ENCODE measurements at places on chromosomes 12 and 14. TPM values are rescaled to one million over a fixed set of nuclear protein-coding genes. Genes with fewer than 3 reads are reported as not detected.
A peak's percentile ranks its signal among the peaks of the same experiment; 100 is the strongest.

Gene PPHLN1
- total RNA-seq, result 37.6 TPM

GRCh38 chr12:116506697-116507064, 52.5 kb upstream of the MAP1LC3B2 start:
- no peaks in the 10 kb centered on the region for H3K36me3 ChIP-seq
- H3K27me3 ChIP-seq, result no peaks in the 10 kb centered on the region
- H3K4me1 ChIP-seq, result no peaks in the 10 kb centered on the region
- H3K27ac ChIP-seq, result peak overlapping the region; percentile 21
- no peak for DNase-seq
- H3K4me3 ChIP-seq, result no peak overlapping the region

DNA sequence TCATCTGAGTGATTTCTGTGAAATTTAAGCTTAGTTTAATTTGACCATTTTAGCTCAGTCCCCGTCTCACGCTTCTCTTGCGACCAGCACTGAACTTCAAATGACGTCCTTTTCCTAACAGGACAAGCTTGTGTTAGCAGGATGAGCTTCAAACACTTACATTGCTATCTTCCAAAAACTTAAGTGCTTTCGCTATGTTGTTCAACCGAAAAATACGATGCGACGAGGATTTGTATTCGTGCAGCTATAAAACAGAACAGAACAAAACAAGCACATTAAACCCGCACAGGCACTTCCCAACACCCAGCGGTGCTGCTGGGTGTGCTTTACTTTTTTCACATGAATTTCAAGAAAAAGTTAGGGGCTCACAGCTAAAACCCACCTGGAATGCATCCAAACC, 64.2 kb upstream of the DICER1 start:
- no peaks in the 10 kb centered on the region for H3K36me3 ChIP-seq
- no peak for DNase-seq
- peak overlapping the region; percentile 64 for H3K27ac ChIP-seq
- no peaks in the 10 kb centered on the region for H3K27me3 ChIP-seq
- H3K4me3 ChIP-seq, result no peak overlapping the region

Gene TUBA1A
- total RNA-seq, result 241 TPM

Gene PLEKHA5
- total RNA-seq, result 75.6 TPM

DNA sequence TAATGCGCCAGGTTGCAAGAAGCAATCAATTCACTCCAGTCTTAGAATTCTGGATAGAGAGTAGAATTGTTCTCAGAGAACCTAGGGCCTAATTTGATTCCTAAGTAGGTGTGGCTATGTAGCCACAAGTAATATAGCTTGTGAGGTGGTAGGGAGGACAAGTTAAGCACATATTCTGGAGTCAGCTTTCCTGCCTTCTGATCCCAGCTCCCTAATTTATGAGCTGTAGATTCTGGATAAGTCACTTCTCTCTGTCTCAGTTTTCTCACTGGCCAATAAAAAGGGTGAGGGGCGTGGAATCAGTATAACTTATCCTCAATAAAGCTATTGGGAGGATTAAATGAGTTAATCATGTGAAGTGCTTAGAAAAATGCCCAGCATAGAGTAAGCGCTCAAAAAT, 3.0 kb upstream of the SNW1 start:
- no peak overlapping the region for H3K4me3 ChIP-seq
- H3K27ac ChIP-seq, result no peak overlapping the region
- no peak for DNase-seq

GRCh38 chr14:39873791-39874190, 441.6 kb upstream of the FBXO33 start:
- DNase-seq, result no peak
- no peaks in the 10 kb centered on the region for H3K27me3 ChIP-seq
- H3K36me3 ChIP-seq, result no peaks in the 10 kb centered on the region
- no peak overlapping the region for H3K4me3 ChIP-seq
- no peaks in the 10 kb centered on the region for H3K4me1 ChIP-seq
- H3K27ac ChIP-seq, result no peak overlapping the region

Gene LRP1-AS
- not detected for total RNA-seq

Gene CEP170B
- 1.2 TPM for total RNA-seq

DNA sequence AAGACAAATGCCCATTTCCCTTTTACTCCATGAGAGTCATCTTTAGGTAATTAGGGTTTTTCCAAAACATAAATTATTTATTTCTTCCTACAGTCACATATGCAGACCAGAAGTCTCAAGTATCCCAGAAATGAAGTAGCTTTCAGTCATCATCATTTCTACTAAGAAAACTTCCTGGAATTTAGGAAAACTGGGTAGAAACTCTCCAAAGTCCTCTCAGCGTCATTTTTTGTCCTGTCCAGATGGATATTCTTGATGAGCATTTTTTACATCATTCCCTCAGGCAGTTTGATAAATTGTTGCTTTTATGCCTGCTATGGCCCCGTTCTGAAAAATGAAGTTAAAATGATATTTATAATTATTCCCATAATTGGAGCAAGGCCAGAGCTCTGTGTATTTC, 93.9 kb upstream of the DCN start:
- H3K27ac ChIP-seq, result peak overlapping the region; percentile 80
- H3K4me1 ChIP-seq, result peaks cover 9% of the 10 kb centered on the region
- no peak for DNase-seq
- no peaks in the 10 kb centered on the region for H3K36me3 ChIP-seq
- no peak overlapping the region for H3K4me3 ChIP-seq
- no peaks in the 10 kb centered on the region for H3K27me3 ChIP-seq

DNA sequence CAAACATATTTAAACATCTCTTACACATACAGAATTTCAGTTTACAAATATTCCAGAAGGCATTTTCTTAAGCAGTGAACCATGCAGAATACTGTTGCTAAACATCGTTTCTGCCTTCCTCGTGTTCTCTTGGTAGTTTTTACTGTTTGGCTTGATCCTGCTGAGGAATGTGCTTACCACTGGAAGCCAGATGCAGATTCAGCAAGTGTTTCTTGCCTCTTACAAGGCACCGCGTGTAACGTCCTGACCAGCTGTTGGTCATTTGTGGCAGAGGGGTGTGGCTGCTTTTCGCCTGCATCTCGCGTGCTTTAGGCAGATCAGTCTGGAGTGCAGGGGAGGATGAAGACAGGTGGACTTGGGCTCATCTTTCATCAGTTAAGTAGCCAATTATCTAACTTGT, 12.4 kb downstream of the EIF2B1 start:
- H3K4me3 ChIP-seq, result no peak overlapping the region
- DNase-seq, result no peak
- H3K36me3 ChIP-seq, result no peaks in the 10 kb centered on the region
- H3K27me3 ChIP-seq, result no peaks in the 10 kb centered on the region
- H3K4me1 ChIP-seq, result no peaks in the 10 kb centered on the region

- no peak for DNase-seq
- H3K4me3 ChIP-seq, result no peak overlapping the region
- H3K27ac ChIP-seq, result no peak overlapping the region
- H3K4me1 ChIP-seq, result no peaks in the 10 kb centered on the region
- no peaks in the 10 kb centered on the region for H3K36me3 ChIP-seq
These were observed 3.2 kb upstream of the KRT2 start for GRCh38 chr12:52655251-52655650.

Gene CTSG
- total RNA-seq, result not detected

DNA sequence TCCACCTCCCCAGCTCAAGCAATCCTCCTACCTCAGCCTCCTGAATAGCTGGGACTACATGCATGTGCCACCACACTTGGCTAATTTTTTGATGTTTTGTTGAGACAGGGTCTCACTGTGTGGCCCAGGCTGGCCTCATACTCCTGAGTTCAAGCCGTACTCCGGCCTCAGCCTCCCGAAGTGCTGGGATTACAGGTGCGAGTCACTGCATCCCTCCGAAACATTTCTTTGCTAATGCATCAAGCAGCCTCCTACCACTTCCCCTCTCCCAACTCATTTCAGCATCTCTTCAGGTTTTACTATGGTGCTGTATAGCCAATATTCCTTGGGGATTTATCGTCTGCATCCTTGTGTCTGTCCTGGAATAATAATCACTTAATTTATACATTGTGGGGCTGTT, 2.3 kb upstream of the SLC22A17 start:
- no peak overlapping the region for H3K4me3 ChIP-seq
- DNase-seq, result no peak
- H3K4me1 ChIP-seq, result no peaks in the 10 kb centered on the region
- H3K27me3 ChIP-seq, result no peaks in the 10 kb centered on the region
- no peaks in the 10 kb centered on the region for H3K36me3 ChIP-seq

DNA sequence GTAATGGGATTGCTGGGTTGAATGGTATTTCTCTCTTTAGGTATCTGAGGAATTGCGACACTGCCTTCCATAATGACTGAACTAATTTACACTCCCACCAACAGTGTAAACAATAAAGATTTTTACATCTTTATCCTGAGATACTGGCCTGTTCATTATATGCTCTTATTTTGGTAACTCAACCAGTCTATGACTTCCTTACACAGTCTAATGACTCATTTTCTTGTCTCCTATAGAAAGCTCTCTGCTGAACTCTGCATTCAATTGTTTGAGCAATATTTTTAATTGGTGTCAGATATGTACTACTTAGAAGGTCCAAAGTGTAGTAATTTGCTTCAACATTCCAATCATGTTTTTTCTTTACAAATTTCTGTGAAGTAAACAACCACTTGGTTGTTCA, 1351.8 kb downstream of the FSCB start:
- no peak overlapping the region for H3K4me3 ChIP-seq
- H3K36me3 ChIP-seq, result no peaks in the 10 kb centered on the region
- no peaks in the 10 kb centered on the region for H3K4me1 ChIP-seq
- H3K27ac ChIP-seq, result no peak overlapping the region
- no peaks in the 10 kb centered on the region for H3K27me3 ChIP-seq
- no peak for DNase-seq

DNA sequence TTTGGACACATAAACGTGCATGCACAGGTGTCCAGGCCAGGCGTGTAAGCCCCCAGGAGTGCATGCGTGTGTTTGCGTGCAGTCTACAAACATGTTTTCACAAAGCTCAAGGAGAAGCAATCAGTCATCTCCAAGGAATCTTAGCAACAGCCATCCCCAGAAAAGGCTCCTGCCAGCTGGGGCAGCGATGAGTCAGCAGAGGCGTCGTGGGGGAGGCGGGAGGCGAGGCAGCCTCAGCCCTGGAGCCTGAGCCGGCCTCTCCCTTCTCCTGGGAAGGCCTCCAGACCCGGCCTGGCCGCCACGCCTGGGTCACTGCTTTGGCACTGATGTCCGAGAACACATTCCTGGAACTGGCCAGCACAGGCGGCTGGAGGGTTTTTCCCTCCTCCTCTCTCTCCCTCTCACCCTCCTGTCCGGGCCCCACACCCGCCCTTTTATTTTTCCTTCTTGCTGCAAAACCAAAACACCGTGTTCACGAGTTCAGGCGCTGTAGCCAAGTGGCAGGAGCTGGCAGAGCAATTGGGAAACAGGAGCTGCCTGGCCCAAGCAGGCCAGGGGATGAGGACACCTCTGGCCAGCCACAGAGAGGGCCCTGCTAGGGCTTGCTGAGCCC, 92.7 kb downstream of the LRRC74A start:
- H3K4me1 ChIP-seq, result peaks cover 21% of the 10 kb centered on the region
- H3K4me3 ChIP-seq, result no peak overlapping the region
- peak overlapping the region; percentile 88 for H3K27ac ChIP-seq
- H3K36me3 ChIP-seq, result no peaks in the 10 kb centered on the region
- DNase-seq, result peak; percentile 98

DNA sequence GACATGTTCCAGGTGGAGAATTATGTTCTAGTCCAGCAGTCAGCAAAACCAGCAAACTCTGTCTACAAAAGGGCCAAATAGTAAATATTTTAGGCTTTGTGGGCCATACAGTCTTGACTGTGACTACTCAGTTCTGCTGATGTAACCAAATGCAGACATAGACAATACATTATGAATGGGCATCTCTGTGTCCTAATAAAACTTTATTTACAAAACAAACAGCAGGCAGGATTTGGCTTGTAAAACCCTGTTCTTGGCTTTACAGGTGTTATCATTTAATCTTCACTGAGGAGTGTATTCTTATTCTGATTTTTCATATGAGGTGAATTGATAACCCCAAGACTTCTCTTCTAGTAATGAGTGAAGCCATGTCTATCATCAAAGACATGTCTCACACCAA, 278.6 kb downstream of the DUSP6 start:
- DNase-seq, result no peak
- H3K4me1 ChIP-seq, result no peaks in the 10 kb centered on the region
- H3K36me3 ChIP-seq, result no peaks in the 10 kb centered on the region
- H3K27me3 ChIP-seq, result no peaks in the 10 kb centered on the region

- H3K36me3 ChIP-seq, result no peaks in the 10 kb centered on the region
- no peak overlapping the region for H3K27ac ChIP-seq
- no peaks in the 10 kb centered on the region for H3K27me3 ChIP-seq
These were observed 89.8 kb upstream of the DNM1L start for GRCh38 chr12:32589165-32589865.

DNA sequence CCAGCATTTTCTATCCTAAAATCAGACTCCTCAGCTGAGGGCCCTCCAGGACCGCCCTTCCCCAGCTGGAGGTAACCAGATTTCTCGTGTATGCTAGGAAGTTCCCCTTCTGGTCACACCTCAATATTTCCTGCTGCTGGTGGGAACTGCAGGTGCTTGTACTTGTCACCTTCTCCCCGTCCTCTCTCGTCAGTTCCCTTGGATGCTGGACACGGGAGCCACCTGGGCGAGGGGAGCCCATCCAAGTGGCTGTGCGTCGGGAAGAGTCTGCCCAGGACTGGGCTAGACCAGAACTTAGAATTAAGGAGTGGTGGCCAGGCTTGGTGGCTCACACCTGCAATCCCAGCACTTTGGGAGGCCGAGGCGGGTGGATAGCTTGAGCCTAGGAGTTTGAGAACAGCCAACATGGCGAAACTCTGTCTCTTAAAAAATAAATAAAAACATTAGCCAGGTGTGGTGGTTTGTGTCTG, 23.2 kb upstream of the KIF26A start:
- H3K4me1 ChIP-seq, result no peaks in the 10 kb centered on the region
- no peak overlapping the region for H3K4me3 ChIP-seq
- H3K27me3 ChIP-seq, result no peaks in the 10 kb centered on the region

Gene SLC6A15
- 4.4 TPM for total RNA-seq
